Stimulated activated CD8-positive, alpha-beta memory T cell treated with anti-CD3 and anti-CD28 coated beads, Interleukin-4, amount 100 ng/mL, for 48 hours (primary cell): ENCODE measurements at places on chromosomes 16 and 17.
A peak's percentile ranks its signal among the peaks of the same experiment; 100 is the strongest.

- no peak for DNase-seq
These were observed 390.6 kb upstream of the ERCC4 start for GRCh38 chr16:13529193-13529982.

DNA sequence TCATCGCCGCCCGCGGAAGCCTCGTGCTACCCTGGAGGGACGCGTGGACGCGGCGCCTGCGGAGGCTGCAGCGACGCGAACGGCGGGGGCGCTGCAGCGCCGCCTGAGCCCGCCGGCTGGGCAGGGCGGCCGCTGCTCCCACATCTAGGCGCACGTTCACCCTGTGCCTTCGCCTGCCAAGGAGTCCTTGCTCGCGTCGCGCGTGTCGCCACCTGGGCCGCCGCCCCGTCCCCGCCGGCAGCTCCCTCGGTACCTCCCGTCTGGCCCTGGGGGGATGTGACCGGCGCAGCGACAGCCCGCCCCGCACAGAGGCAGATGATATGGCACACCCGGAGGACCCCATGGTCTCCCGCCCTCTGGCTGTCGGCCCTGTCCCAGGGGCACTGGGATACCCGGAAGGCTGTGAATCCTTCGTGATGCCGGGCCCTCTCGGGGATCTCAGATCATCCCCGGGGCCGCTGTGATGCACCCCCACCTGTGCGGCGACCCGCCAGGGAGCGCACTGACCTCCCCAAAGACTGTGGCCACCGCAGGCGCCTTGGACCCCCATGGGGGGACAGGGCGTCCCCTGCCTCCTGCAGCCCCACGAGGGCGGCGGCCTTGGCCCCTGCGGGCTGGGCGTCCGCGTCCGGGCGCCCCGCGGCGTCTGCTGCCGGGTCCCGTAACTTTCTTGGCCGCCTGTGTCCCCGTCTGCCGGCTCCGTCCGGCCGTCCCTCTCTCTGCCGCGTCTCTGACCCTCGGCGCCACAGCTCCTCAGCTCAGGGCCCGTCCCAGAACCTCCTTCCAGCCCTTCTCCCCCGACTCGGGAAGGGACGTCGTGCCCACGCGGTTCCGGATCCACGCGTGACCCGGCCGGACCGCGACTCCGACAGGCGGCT lies 689 bp upstream of the TBC1D24 start:
- DNase-seq = peak; percentile 62

DNA sequence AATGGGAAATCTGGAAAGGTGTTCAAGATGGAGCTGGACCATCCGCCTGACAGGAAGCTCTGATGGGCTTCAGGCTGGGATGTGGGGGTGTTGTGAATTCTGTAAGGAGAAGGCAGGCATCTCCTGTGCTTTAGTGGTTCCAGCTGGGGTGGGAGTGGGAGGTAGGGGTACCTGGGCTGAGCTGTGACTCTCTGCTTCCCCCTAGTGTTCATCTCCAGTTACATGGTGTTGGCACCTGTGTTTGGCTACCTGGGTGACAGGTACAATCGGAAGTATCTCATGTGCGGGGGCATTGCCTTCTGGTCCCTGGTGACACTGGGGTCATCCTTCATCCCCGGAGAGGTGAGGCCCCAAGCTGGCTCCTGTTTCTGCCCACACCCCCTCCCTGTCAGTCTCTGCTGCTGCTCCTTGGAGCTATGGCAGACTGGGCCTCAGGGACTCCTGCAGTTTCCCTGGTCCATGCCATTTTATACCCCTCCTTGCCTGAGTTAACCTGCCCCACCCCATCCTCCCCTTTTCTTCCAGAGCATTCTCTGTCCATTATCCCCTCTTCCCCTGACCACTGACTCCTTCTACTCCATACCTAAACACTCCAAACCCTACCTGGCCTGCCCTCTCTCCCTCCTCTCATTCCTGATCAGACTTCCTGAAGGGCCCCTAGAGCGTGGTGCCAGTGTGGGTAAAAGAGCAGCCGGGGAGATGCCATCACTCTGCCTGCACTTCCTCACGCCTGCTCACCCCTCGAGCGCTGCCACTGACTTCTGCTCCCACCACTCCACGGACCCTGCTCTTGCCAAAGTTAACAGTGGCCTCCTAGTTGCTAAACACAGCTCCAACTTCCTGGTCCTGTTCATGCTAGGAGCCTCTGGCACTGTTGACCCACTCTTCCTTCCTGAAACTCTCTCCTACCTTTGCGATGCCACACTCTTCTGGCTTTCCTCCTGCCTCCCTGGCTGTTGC lies 3.4 kb downstream of the SPNS1 start:
- no peak for DNase-seq

GRCh38 chr17:30378241-30378824 lies 394 bp upstream of the CPD start:
- peak; percentile 71 for DNase-seq

DNA sequence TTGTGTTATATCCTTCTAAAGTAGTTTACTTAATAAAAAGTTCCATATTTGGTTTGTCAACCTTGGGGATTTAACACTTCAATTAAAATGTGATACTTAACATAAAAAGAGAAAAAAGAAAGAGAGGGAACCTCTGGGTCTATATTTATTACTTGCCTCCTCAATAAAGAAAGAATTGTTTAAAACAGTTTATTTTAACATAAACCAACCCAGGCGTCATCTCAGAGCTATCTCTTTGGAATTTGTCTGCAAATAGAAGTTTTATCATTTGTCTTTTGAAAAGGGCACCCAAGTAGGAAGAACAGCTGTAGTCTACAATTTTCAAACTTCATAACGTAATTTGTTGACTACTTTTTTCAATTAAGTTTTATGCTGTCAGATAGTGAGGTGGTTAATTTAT lies 364.1 kb downstream of the KCNJ2 start:
- DNase-seq = no peak

DNA sequence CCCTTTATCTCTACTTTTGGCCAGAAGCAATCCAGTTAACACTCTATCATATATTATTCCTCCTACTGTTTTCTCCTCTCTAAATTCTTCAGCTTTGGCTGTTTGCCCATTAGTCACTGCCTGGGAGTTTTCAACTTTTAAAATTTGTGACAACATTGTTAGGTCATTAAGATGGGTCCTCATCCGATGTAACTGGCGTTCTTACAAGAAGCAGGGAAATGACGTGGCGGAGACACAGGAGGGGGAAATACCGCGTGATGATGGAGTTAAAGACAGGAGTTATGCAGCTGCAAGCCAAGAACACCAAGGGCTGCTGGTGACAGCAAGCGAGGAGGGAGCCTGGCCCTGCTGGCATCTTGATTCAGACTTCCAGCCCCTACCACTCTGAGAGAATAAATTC lies 34.8 kb upstream of the CPHXL start:
- DNase-seq = no peak

- DNase-seq = no peak
These were observed 798.4 kb upstream of the EEF2KMT start for GRCh38 chr16:5895976-5896375.

DNA sequence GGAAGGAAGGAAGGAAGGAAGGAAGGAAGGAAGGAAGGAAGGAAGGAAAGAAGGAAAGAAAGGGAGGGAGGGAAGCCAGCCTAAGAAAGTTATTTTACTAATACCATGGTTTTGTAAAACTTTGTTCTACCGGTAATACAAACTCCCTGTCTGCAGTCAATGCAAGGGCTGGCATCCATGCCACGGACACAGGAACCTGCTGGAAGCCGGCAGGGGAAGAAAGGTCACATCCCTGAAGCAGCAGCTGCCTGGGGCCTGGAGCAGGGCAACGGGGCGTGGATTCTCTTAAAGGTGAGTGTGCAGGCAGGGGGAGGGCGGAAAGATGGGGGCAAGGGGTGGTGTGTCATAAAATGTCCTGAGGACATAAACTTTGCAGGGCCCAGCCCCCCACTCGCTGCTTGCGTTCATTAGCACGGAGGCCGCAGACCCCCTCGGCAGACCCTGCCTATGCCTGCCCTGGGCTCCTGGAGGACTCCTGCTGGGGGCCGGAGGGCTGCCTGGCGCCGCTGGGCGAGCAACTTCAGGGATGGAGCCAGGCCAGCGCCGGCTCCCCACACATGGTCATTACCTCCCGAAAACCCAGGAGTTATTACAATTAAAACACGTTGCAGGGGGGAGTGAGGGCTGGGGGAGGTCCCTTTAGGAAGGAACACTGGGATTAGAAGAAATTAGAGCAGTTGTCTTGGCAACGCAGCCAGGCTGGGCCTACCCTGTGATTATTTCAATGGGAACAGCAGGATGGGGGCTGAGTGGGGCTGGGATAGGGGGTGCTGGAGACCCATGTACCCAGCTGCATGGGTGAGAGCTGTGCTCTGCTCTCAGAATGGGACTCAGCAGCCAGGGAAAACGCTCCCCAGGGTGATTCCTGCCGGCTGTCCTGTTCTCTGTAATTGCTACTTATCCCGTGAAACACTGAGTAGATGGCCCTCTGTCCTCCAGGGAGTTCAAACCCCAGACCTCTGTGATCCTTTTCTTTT lies 257.9 kb downstream of the SOX9 start:
- DNase-seq = no peak

- DNase-seq = no peak
These were observed 21.9 kb upstream of the PHAF1 start for GRCh38 chr16:67087803-67088202.

DNA sequence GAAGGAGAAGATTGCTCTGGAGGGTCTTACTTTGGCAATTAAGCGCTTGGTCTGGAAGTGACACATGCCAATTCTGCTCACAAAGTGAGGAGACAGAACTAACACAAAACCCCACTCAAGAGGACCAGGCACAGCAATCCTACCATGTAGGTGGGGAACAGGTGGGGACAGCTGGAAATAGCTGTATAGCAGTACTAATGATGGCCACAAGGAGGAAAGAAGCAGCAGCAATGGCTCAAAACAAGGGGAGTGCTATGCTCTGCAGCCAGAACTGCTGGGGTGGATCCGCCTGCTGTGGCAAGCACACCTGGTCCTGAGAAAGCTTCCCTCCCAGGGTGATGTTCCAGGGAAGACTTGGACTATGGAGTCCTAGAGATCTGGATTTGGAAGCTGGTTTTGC lies 17.0 kb upstream of the TMEM132E start:
- DNase-seq = no peak

GRCh38 chr16:83793179-83793578 lies 14.6 kb upstream of the HSBP1 start:
- no peak for DNase-seq

DNA sequence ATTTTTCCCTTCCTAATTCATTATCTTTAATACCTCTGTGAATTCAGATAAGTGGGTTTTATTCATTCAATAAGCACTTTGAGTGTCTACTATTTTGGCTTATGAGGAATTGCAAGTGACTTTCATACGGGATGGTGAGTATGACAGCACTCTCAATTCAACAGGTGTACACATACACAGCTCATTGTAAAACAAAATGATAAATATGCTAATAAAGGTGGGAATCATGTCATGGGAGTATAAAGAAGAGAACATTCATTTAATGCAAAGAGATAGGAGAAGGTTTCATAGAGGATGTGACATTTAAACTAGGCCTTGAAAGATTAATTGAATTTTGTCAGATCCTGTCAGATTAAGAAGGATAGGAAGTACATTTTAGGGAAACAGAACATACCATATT lies 19.4 kb downstream of the NACA2 start:
- DNase-seq = no peak
